ENCODE measurements at places on chromosomes 1 and 21. TPM values are rescaled to one million over a fixed set of nuclear protein-coding genes. Genes with fewer than 3 reads are reported as not detected.

- DNase-seq = no peak
Observed at GRCh38 chr1:225908013-225908640, 15.9 kb downstream of the PYCR2 start.

DNA sequence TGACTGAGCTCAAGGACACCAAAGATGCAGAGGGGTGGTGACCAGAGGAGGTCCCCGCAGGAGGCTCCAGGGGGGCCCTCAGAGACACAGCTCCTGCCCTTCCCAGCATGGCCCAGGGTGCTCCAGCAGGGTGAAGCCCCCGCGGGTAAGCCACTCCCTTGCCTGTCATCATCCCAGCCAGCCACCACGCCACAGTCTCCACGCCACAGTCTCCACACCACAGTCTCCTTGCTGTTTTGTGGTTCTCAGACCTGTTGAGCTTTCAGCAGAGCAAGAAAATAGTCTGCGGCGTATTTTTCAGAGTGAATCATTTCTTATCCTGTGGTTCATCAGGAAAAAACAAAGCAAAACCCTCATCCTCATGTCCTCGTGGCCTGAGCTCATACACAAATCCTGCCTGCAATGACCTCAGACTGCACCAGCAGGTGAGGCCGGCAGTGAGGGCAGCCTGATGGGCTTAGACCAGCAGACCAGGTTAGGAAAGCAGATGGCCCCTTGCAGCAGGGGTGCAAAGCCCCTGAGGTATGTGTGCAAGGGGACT, 25.7 kb upstream of the ABCG1 start:
- no peak for DNase-seq

- no peak for DNase-seq
Observed at GRCh38 chr1:167923324-167924056, 9.6 kb upstream of the ADCY10 start.

DNA sequence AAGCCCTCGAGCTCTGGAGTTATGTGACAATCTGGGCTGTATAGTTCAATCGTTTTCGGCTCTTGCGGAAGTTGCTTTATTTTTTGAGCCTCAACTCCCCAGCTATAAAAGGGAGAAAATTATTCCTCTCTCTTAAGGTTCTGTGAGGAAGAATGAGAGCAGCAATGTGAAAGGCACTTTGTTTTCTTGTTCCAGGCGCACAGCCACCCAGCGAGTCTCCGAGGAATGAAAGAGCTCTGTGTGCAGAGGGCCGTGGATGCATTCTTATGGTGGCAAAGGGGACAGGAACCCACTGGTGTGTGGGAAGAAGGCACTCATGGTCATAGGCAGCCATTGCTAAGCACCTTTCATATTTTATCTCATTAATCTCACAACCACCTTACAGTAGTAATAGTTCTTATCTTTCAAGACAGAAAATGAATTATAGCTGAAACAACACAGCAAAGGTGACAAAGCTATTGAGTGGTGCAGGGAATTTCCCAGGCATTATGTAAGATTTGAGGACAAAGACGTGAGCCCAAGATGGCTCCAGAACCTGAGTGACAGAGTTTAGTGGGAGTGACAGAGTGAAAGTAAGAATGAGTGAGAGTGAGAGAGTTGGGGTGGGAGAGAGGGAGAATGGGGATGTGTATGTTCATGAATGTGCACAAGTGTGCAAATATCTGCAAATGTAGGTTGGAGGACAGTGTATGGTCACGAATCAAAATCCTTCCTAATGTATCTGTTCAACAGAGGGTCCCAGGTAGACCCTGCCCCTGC, 9.4 kb downstream of the CYP2J2 start:
- no peak for DNase-seq

- no peak for DNase-seq
Observed at GRCh38 chr1:30313176-30313575, 410.2 kb downstream of the MATN1 start.

DNA sequence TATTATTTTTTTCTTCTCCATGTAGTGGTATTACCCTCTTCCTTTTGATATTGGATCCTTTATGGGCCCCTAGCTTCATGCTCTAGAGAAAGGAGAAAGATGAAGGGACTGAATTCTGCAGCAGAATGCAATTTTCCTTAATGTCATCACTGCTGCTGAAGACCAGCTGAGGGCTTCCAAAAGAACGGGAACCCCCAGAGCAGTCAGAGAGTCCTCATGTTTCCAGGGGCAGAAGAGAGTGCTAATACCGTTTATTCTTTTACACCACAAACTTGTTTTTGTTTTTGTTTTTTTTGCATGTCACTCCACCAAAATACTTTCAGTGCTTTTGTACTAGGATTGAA, 21.1 kb upstream of the TBX15 start:
- no peak for DNase-seq

GRCh38 chr1:247077213-247077612, 1.4 kb downstream of the ZNF670 start:
- DNase-seq = no peak

GRCh38 chr1:8464377-8464776, 146.5 kb downstream of the SLC45A1 start:
- DNase-seq = no peak

DNA sequence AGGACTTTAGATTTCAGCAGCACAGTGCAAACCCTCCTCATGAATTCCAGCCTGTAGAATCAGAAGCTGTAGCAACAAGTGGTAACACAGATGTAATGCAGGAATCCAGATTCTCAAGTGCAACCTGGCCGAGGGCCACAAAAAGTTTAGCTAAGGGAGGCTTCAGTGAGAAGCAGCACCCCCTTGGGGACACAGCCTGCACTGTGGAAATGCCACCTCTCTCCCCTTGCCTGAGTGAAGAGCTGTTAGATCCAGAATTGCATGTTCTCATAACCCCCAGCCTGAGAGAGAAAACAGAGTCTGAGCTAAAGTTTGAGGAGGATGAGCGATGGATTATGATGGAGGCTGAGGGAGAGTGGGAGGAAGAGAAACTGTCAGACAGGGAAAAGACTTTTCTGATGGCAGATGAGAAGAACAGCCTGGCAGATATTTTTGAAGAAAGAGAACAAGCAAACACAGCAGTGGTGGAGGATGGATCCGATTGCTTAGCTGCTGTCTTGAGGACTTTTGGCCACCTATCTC, 80.5 kb upstream of the BMP8A start:
- peak; percentile 89 for DNase-seq

GRCh38 chr1:173234899-173235298, 27.8 kb upstream of the TNFSF4 start:
- DNase-seq = no peak

DNA sequence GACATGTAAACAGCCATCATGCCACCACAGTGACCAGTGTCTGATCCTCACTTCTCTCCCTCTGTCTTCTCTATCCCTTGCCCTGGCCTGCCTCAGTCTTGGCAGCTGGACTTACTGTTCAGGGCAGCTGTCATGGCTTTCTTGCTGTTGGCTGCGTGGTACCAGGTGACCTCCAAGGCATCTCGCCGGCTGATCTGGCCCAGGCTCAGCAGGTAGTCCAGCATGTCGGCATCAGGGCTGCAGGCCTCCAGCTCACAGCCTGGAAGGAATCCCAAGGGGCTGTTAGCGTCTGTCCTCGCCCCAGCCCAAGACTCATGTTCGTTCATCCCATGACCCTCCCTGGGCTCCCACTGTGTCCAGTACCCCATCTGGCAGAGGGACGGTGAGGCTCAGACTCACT, 3.6 kb downstream of the FAM151A start:
- no peak for DNase-seq

DNA sequence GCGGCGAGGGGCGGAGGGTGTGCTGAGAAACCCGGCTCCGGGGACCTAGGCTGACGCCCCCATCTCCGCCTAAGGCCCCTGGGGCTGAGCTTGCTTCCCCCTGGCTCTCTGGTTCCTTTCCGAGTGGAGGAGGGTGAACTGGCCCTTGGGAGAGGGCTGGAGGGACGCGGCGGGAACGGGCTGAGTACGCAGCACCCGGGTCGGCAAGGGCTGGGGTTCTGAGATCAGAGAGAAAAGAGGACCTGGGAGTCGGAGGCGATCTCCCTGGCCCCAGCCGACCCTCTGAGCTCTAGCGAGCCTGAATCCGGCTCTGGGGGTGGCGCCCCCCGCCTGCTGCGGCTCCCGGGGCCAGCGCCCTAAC, 270.8 kb downstream of the FOXD2 start:
- no peak for DNase-seq

DNA sequence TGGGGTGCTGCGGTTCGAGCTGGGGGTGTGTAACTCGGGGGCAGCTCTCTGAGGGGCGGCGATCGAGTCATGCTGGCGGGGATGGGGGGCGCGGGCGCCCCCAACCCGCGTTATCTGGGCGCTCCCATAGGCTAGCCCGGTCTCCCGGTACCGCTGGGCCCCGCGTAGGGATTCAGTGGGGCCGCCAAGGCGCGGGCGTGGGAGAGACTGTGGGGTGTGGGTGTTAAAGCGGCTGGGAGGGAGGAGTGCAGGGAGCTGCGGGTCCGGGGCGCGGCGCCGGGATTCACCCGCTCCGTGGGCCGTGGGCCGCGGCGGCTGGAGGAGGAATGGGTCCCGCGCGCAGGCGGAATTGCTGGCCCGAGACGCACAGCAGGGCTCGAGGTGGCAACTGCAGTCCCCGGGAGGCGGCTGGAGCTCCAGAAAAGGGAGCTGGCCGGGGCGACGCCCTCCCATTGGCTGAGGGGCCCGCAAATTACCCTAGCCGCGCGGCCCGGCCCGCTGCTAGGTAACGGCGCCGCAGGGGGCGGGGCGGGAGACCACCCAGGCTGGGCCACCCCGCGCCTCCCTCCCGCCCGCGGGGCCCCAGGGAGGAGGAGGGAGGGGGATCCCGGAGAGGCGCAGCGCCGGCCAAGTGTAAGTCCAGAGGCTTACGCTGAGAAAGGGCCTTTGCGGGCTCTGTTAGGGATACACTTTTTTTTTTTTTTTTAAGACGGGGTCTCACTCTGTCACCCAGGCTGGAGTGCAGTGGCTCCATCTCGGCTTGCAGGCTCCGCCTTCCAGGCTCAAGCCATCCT, at the start of gene PTCH2:
Gene PTCH2 (minus strand): TSS at position 392 of the 794 bp plus-strand sequence. CDS start 321 bp downstream, at position 71.
- peak; percentile 73 for DNase-seq

DNA sequence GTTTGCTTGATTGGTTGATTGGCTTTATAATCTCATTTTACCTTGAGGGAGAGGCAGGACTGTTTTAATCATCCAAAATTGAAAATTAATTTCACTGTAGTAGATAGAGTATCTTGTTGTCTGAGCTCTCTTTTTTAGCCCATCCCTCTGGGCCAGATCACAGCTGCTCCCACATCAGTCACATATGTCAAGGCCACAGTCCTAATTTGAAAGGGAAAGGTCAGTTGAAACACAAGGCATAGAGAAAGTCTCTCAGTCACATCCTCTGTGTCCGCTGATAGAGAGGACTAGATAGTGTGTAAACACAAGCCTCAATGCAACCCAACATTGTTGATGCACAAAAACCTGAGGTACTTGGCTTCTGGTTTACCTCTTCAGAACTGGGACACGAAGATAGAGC, 6.8 kb downstream of the C1orf74 start:
- no peak for DNase-seq

DNA sequence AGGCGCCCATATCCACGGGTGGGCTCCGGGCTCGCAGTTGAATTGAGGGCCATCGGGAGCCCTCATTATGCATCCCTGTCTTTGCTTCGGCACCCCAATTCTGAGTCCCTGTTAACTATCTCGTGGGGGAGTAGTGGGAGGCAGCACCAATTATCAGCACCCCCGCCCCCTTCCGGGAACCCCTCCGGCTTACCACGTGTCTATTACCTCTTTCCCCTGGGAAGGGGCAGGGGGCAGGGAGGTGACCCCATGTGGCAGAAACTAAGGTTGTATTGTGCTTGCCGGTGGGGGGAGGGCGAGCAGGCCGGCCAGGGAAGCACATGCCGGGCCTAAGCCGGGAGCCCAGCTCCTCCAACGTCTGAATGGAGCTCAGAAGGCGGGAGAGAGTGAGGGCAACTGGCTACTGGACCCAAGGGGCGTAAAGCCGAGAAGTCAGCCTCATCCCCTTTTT, 1.0 kb downstream of the LIN28A start:
- no peak for DNase-seq

- DNase-seq = no peak
Observed at GRCh38 chr1:36583080-36583479, 100.4 kb upstream of the CSF3R start.

DNA sequence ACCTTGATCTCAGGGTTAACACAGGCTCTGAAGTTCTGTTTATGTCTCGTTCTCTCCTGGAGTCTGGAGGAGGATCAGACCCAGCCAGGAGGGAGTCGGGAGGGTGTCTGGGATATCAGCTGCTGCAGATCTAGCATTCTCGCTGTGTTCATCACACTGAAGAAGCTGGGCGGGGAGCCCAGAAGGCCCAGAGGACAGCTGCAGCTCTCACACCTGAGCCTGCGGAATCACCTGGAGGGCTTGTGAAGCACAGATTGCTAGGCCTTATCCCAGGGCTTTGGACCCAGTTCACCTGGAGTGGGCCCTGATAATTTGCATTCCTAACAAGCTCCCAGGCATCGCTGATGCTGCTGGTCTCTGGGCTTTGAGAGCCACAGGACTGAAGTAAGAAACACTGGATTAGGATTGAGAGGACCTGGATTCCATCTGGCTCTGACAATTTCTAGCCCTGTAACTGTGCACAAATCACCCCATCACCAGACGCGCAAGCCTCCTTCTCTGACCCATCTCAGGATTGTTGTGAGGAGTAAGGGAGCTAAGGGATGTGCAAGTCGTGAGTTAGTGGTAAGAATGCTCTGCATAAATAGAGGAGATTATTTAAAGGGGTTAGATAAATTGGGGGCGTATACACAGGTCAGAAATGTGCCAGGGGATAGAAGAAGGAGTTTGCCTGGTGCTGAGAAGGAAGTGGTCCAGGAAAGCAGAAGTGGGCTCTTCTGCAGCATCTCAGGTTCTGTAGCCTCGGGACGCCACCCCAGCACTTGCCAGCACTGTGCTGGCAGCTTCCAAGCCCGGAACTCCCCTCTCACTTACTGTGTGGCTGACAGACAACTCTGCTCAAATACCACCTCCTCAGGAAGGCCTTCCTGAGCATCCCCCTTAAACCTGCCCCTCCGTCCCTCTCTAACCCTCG, 19.1 kb downstream of the ABCA4 start:
- peak; percentile 94 for DNase-seq

DNA sequence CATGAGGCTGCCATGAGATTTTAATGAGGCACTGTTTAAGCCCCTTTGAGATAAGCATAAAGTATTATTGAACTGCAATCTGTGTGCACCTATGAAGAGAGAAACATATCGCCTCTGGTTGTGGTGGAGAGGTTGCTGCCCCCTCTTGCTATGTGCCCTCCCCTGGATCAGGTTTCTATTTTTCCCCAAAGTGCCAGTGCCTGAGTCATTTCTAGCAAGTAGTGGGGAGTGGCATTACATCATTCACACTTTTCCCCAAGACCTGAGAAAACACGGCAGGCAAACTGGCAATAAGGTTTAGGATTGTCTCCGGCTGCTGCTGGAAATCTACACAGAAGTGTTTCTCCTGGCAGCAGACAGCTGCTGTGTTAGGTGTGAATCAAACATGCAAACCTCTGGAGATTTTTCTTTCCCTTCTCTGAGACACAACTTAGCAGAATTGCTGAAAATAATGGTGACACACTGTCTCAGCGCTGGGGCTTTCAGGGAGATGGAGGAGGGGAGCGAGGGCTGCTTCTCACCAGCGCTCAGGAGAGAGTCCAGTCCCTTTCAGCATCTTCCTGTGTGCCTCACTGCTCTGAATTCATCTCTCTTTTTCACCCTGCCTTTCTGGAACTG, 13.7 kb upstream of the RGS16 start:
- DNase-seq = no peak

Gene KCNH1
- total RNA-seq = 1.2 TPM

Gene CRABP2
- total RNA-seq = 46.7 TPM

Gene ID3
- 151 TPM for total RNA-seq

Gene OR2T33
- total RNA-seq = 2.6 TPM

Gene F3
- 356 TPM for total RNA-seq

Gene GNG4
- 1.9 TPM for total RNA-seq

Gene C1orf56
- 2.4 TPM for total RNA-seq

Gene LCE1A
- not detected for total RNA-seq
